ENCODE measurements at places on chromosomes 6 and 20.

GRCh38 chr6:144320741-144321140 lies 35.6 kb downstream of the UTRN start:
- no peak for DNase-seq

GRCh38 chr6:44042989-44043478 lies 84.2 kb downstream of the MRPL14 start:
- DNase-seq: no peak

GRCh38 chr20:50804437-50805348 lies 9.8 kb downstream of the BCAS4 start:
- peak; percentile 32 for DNase-seq

GRCh38 chr6:44041461-44042260 lies 85.6 kb downstream of the MRPL14 start:
- no peak for DNase-seq

DNA sequence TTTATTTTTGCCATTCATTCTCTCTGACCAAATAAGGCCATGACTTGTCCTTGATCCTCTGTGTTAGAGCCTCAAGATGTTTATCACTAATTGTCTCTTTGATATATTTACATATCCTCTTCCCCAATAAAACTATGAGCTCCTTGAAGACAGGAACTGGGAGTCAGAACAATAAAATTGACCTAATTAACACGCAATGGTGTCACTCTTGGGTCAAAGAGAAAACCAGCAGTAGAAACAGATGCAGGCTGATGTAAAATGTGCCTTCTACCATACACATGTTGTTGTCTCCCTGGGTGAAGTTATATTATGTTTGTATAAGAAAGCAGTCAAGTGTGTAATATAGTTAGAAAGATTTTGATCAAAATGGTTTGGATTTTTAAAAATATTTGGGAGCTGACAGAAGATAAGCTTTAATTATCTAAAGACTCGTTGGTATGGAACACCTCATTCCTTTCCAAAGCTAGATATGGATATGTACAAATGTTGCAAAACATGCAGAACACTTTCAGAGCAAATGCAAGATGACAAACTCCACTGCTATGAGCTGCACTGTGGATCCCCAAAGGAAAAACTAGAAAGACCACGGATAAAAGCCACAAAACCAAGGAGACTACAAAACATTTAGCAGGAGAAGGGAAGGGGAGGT lies 109.7 kb upstream of the STMND1 start:
- no peak for DNase-seq

DNA sequence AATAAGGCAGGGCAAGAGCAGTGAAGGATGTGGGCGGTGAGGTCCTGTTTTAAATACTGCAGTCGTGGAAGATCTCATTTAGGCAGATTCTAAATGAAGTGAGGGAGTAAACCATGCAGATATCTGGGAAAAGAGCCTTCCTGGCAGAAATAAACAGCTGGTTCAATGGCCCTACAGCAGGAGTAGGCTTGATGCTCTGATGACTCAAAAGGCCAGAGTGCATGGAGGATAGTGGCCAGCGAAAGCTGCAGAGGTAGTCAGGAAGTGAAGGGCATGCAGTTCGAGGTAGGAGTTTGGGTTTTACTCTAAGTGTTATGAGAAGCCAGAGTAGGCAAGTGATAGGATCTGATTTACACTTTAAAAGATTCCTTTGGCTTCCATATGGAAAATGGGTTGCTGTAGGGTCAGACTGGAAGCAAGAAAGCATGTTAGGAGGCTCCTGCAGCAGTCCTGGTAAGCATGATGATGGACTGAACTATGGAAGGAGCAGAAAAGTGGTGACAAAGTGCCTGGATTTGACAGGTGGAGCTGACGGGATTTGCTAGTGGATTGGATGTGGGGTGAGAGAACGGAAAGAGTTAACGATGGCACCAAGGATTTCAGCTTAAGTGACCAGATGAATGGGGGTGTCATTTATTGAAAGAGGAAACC lies 150.0 kb downstream of the GJA10 start:
- DNase-seq: no peak

GRCh38 chr20:21151791-21152190 lies 25.9 kb downstream of the KIZ start:
- DNase-seq: no peak

DNA sequence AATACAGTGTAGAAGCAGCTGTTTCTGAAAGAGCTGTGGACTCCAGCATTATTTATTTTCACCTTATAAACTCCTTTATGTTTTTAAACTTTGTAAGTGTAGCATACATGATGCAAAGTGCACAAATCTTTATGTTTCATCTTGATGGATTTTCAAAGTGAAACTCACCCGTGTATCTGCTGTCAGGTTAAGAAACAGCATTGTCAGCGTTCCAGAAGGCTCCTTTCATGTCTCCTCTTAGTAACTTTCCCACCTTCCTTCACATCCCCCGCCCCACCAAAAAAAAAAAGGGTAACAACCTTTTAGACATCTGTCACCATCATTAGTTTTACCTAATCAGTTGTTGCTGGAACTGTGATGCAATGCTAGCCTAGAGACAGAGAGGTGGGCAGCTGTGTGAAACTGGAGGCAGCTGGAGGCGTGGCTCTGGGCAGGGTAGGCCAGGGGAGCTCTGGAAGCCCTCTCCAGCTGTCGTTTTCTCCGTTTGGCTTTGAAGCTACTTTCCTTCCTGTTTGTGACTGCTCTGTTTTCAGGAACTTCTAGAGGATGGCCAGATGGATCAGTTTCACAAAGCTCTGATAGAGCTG lies 7.2 kb downstream of the ACTR5 start:
- DNase-seq: no peak

GRCh38 chr20:18428490-18429173 lies 38.2 kb downstream of the DZANK1 start:
- no peak for DNase-seq

GRCh38 chr20:62624325-62624690 lies 18.0 kb upstream of the SLCO4A1 start:
- DNase-seq: no peak

DNA sequence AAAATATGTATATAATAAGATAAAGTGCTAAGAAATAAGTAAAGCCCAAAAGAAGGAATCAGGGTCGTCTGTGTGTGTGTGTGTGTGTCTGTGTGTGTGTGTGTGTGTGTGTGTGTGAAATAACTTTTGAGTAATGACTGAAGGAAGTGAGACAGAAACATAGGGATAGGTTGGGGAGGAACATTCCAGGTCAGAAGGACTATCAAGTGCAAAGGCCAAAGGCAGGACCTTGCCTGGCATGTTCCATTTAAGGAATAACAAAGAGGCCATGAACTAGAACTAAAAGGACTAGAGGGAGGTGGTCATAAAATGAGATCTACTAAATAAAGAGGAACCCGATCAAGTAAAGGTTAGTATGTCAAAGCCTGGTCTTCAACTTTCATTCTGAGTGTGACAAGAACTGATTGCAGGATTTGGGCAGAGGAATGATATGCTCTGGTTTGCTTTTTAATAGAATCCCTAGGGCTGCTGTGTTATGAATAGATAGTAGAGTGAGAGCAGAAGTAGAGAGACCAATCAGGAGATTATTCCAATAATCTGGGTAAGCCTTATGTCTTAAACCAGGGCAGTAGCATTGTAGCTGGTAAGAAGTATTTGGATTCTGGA lies 6.9 kb downstream of the ENPP3 start:
- DNase-seq: no peak

DNA sequence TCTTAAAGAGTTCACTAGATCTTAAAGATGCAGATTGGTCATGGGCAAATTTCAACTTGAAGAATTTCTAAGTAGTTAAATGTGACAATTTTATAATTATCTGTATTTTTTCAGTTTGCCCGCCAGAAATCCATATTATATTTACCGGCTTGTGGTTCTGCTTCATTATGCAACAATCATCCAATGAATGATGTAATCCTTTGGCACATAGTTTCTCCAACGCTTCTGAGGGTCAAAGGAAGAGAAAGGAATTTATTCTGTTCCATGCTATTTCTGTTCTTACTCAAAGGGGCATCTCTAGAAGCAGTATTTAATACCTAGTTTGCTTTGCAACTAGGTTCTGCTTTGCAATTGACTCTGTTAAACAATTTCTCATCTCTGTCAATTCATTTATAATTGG lies 359.3 kb upstream of the PLCB4 start:
- no peak for DNase-seq

- DNase-seq: no peak
Measured at GRCh38 chr6:84645000-84645399, 119.4 kb downstream of the TBX18 start.

GRCh38 chr20:45445805-45446562 lies 23.6 kb upstream of the WFDC2 start:
- DNase-seq: peak; percentile 39

- no peak for DNase-seq
Measured at GRCh38 chr6:1137849-1138248, 174.0 kb upstream of the FOXQ1 start.

GRCh38 chr6:82371799-82372546 lies 8.4 kb downstream of the TPBG start:
- no peak for DNase-seq

DNA sequence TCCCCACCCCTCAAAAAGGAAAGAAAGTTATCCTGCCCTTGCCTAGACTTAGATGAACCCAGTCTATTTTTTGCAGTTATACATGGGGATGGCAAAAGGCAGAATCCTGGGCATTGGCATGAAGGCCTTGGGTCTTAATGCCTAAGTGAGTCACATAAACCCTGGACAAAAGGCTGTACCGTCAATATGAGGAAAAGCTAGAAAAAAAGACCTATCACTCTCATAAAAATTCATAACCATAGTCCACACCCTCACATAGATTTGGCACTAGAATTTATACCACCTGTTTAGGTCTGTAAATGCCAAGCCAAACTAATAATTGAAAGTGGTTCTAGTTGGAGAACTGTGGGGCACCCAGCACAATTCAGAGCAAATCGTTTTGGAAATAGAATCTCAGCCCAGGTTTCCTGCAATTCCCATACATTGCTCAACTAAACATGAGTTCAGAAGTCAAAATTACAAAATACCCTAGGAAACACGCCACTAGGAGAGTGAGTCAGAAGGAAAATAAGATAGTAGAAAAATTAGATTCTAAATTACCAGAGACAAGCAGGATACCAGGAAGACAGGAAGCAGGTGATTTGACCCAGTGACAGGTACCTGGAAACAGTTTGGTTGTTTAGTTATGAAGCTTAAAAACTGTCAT lies 70.4 kb upstream of the FUCA2 start:
- DNase-seq: no peak

GRCh38 chr20:40956542-40957264 lies 71.9 kb upstream of the TOP1 start:
- no peak for DNase-seq

GRCh38 chr6:67594366-67594765 lies 1040.7 kb upstream of the ADGRB3 start:
- no peak for DNase-seq

- no peak for DNase-seq
Measured at GRCh38 chr6:130843575-130844320, 16.5 kb downstream of the SMLR1 start.

DNA sequence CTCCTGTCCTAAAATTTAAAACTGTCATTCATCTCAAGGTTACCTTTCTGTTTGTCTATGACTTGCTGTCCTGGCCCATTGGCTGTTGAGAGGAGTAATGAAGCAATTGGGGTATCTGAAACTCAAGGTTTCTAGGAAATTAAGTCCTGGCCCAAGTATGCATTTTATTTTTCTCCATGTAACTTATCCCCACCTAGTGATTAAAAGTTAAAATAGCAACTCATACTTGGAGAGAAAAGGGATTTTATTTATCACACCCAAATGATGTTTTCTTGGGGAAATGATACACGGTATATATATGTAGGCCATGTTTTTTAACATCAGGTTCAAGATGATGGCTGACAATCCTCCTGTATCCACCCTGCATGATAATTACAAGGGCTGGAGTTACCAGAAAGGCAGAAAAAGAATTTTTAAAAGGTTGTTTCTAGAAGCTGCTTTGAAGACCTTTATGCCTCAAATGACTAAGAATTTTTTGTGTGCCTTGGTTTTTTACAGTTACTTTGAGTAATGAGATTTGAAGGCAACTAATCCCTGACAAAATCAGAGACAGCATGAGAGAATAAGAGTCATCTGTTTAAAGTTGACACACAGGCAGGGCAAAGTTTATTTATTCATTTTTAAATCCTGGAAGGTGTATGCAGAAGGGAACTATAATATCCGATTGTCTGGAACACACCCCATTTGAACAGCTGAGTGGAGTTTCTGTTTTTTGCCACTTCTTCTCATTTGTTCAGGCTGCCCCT lies 28.9 kb upstream of the C6orf58 start:
- DNase-seq: no peak

DNA sequence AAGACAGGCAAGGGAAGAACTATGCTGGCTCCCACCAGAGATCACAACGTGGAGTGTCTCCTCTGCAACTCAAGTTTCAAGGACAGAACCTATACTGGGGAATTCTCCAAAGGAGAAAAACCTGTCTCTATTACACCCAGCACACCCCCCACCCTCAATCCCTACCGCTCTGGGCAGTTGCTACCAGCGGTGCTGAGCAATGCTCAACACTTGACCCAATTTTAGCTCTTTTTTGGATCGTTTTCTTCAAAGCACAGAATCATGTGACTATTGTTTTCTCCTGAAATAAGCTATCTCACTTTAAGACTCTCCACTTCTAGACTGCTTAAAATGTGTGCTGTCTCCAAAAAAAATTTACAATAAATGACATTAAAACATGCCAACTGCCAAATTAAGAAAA lies 23.3 kb downstream of the MAP7 start:
- no peak for DNase-seq

GRCh38 chr20:64026-64603 lies 23.4 kb upstream of the DEFB125 start:
- DNase-seq: no peak

DNA sequence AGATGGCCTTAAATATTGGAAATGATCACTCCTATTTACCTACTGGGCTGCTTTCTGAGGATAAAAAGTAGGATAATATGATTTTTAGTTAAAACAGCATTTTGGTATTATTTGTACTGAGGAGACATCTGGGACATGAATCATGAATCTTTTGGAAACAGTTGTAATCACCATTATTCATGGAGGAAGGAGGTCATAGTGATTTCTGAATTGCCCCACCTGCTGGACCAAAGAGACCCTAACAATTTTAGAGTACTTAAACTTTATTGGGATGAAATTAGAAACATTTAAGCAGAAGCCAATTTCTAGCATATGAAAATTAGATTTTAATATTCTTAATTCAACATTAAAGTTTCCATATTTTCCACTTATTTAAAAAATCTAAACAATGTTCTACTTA lies 108.4 kb upstream of the SIM1 start:
- DNase-seq: no peak

DNA sequence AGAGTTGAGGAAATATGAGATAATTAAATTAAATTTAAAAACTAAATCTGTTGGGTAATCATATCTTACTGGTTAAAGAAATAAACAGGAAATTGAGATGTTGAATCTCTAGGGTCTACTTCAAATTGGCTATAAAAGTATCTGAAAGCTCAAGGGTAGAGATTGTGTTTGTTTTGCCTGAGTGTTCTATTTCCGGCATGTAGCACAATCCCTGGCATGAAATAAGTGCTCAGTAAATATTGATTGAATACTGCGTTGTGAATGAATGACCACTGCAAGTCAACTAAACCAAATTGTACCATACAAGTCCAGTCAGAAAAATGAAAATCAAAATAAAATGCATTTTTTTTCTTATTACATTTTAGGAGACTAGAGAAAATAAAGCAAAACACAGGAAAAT lies 709.8 kb downstream of the EPM2A start:
- no peak for DNase-seq

All from activated T-cell treated with anti-CD3 and anti-CD28 coated beads, Interleukin-2, amount 50 U/mL, for 1 hour (primary cell).